Activated naive CD4-positive, alpha-beta T cell treated with Interleukin-2 at 50 U/mL for 16 hours (primary cell): ENCODE measurements at places on chromosomes 3 and 15.

DNA sequence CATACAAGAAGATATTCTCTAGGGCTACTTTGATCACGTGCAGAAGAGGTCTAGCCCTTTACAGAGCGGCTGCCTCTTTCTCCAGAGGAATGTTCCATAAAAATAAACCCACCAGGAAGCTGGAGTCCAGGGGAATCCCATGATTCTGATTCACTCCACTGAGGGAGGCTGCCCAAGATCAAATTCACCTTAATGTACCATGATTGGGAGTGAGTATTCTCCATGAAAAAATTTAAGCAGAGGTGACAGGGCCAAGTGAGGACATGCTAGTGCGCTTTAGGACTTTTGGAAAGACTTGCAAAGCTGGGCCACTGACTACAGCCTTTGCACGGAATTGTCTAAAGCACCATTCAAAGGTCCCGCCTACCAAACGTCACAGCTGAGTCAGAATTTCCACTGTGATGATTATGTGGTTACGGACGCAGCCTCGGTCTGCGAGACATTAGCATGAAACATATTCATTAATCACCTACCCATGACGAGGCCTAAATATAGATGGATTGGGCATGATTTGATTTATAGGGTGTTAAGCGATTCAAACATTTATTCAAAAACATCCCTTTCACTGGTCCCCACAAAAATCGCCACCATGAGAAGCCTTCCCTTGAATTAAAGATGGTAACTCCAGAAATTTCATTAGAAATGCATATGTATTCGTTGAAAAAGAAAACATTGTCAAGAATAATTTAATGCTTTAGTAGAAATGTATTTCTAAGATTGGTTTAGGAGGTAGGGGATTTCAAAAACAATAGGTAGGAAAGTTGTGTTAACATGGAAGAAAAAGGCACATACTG is 152.6 kb downstream of the GREM1 start:
- no peak for DNase-seq

DNA sequence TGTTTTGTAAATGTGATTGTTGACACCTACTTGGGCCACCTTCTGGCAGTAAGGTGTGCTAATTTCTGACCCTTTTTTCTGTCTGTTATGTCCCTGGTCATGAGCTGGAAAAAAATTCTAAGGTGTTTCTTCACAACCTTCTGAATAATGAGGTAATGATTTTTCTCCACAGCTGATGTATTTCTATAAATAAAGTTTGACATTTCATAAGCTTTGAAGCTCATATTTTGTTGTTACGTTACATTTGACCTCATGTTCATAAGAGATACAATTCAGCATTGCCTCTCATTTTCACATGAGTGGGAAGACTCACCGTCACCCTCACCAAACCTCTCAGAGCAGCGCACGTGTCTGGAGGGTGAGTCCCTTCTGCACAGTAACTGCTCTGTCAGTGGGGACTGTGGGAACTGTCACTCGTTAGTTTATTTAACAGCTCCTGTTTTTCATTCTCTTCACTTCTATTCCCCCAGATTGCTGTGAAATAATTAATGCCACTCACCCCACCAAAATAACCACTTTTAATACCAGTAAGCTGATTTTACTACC is 140.9 kb downstream of the PLCL2 start:
- peak; percentile 40 for DNase-seq

DNA sequence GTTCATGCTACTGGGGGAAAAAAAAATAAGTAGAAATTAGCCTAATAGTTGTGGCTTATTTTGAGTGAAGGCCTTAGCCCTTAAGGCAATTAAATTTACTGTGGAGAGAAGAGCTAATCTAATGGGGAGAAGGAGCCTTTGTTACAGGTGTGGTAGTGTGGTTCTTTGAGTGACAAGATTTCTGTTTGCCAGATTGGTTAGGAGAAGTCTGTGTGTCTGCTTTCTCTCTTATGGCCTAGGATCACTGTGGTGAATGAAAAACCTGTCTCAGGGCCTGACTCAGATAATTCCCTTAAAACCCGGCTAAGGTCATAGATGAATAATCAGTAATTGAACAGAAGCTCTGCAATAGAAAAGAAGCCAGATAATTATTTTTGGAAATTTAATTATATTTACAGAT is 27.0 kb downstream of the OPA1 start:
- DNase-seq, result no peak

DNA sequence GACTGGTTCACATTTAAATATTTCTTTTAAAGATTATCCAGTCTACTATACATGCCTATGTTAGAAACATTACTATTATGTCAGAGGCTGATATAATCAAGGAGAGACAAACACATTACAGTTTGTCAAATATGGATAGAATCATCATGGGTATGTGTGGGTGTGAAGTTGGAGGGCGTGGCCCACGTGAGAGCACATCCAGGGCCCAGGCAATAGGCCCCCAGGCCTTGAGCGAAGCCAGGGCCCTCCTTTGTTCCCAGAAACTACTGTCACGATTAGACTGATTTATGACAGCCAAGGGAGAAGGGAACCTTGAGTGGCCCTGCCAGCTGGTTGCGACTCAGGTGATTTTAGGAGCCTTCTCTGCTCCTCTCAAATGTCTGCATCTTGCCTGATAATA is 26.9 kb upstream of the LDHAL6B start:
- no peak for DNase-seq

GRCh38 chr3:123869165-123869564 is 15.0 kb downstream of the MYLK start:
- DNase-seq, result no peak

DNA sequence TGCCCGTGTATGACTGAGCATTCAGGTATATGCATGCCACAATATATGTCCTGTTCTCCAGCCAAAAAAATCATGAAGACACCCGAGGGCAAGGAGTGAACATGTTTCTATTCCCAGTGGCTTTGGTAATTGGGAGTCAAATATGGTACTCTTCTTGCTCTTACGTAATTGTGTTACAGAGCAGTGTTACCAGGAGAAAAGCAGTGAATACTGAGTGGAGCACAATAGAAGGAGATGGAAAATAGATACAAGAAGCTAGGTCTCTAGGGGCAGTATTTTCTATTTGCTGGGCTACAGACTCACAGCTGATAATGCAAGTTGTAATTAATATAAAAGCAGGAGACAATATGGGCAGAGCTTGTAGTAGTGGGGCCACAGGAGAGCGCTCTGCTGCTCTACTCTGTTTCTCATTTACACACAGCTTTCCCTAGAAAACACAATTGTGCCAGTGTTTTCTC is 13.2 kb downstream of the MEIS2 start:
- DNase-seq, result no peak

DNA sequence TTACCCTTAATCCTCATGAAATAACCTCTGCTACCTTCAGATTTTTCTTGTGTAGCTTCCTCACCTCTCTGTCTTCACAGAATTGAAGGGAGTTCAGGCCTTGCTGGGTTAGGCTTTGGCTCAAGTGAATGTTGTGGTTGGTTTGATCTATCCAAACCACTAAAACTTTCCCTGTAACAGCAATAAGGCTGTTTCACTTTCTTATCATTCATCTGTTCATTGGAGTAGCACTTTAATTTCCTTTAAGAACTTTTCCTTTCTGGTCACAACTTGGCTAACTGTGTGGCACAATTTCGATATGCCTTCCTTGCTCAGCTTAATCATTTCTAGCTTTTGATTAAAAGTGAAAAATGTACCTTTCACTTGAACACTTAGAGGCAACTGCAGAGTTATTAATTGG is 129.8 kb downstream of the NR1I2 start:
- DNase-seq, result no peak

DNA sequence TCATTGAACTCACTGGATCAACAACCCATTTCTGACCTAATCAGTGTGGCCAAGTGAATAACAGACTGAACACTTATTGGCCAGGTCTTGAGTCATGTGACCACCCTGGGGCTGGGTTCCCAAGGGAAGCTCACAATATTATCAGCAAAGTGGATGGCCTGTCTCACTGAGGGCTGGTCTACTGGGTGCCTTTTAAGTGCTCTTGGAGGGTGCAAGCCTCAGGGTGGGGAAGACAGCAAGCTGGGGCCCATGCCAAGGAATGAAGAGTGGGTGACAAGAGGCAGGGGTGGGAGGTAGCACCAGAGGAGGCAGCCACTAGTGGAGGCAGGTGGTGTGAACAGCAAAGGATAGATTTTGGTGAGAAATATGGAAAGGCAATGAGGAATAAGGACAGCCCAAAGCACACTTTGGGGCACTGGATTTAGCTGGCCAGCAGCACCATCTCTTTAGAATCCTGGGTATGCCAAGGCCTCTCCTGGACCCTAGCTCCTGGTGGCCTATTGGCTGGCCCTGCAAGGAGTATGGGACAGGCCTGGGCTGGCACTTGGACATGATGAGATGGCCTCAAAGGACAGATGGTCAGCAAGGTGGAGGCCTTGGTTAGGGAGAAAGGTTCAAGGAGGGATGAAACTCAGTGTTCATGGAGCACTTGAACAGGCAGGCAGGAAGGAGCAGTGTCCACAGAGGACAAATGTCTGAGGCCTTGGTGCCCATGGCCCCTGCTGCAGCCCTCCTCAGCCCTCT is 34.2 kb downstream of the HMCES start:
- DNase-seq, result no peak

GRCh38 chr15:34582461-34583371 is 735 bp downstream of the GOLGA8B start:
- peak; percentile 49 for DNase-seq

DNA sequence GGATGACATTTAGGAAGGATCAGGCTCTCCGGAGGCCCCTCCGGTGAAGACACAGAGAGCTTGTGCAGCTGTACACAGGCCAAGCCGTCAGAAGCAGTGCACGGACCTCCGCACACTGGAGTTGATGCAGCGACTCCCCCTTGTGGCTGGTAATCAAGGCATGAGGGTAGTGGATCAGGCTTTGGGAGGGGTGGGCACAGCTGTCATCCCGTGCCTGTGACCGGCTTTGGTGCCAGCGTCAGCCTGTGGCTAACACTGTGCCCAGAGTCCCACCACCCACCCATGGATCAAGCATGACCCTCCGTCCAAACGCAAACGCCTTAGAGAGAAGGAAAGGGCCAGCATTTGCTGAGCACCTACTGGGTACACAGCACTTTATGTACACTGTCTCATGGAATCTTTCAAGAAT is 8.2 kb upstream of the GRIP2 start:
- peak; percentile 19 for DNase-seq

GRCh38 chr3:112773864-112774263 is 72.8 kb downstream of the CD200R1L start:
- DNase-seq, result peak; percentile 36

DNA sequence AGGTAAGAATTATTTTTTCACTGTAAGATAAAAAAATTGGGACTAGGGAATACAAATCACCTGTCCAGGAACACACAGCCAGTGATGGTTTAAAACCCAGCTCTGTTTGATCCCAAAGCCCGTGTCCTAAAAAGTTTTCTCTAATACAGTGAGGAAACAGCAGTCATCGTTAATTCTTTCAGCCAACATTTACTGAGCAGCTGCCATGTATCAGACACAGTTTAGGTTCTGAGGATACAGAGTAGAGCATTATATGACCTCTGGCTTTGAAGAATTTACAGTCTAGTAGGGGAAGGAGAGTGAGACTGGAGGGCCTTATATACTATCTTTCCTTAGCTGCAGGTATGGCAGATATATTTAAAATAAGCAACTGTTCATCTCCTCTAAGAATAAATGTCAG is 82.7 kb downstream of the KCNMB2 start:
- DNase-seq, result no peak

DNA sequence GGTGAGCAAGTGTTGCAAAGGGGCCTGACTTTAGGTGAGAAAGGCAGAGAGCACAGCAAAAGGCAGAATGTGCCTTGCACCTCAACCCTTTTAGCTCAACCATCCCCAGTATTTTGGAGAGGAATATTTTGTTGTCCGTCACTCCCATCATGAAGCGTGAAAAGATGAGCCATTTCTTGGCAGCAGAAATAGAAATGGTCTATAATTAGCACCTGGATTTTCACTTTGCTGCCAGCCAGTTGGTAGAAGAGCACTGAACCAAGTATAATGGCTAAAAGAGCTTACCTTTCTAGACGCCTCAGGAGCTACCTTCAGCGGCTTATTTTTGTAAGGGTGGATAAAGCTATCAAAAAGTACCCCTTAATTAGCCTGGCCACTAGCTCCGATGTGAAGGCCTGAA is 406.7 kb downstream of the OCA2 start:
- no peak for DNase-seq

DNA sequence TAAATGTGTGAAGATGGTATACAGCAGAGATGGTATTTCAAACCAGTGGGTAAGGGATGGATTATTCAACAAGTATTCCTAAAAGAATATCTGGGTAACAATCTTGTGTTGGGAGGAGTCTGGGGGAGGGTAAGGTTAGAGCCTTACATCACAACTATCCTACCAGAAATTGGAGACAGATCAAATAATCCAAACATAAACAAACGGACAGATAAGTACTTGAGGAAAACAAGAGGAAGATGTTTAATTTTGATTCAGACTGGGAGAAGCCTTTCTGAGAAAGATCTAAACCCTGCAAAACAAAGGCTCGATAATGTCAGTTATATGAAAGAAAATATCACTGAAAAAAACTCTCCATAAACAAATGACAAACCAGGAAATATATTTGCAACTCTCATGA is 77.9 kb downstream of the SLC9A9 start:
- DNase-seq, result no peak

DNA sequence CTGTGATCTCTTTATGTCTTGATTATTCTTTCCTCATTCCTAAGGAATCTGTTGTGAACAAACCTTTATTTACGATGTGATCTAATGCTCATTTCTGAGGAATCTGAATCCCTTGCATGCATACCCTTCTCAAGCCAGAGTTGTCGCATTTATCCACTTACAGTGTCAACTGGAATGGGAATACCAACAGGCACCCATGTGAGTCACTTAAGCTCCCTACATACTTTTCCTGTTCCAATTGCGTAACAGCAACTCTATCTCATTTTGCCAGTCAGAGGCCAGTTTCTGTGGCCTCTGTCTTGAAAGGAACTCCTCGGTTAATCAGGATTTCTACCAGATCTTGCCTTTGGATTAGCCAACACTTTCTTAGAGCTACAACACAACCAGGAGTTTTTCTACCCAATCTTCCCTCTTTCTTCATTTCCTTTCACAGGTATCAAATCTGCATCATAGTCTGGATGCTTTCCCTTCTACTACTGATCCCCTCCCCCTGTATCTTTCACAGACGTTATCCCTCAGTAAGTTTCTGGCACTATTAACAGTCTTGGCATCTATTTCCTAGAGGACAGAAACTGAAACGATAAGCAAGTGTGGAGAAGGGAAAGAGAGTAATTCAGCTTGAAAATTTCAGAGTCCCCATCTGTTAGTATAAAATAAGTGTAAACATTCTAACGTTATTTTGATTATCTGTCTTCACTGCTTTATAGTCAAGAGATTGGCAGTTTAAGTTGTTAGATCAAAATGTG is 66.8 kb upstream of the BCHE start:
- no peak for DNase-seq

DNA sequence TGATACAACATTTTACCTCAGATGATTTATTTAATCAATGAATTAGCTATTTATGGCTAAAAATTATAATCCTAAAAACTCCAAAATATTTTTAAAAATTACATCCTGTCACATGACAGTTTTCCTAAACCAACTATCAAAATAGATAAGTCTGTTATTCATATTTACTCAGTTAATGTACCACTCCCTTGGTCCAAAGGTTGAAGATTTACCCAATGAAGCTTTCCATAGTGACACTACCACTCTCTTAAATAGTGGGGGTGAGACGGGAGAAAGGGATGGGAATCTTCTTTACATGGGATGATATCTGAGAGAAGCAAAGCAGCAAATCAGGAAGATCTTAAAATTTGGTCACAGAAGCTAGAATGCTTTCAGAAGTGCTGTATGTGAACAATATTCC is 30.5 kb downstream of the XRN1 start:
- no peak for DNase-seq

GRCh38 chr15:45448066-45448915 is 69.9 kb upstream of the GATM start:
- DNase-seq, result no peak

GRCh38 chr3:72655723-72656122 is 192.5 kb downstream of the SHQ1 start:
- DNase-seq, result no peak
